ENCODE measurements at places on chromosomes 5 and 9.

- DNase-seq, result no peak
Observed at GRCh38 chr9:105053209-105053652, 125.3 kb upstream of the ABCA1 start.

DNA sequence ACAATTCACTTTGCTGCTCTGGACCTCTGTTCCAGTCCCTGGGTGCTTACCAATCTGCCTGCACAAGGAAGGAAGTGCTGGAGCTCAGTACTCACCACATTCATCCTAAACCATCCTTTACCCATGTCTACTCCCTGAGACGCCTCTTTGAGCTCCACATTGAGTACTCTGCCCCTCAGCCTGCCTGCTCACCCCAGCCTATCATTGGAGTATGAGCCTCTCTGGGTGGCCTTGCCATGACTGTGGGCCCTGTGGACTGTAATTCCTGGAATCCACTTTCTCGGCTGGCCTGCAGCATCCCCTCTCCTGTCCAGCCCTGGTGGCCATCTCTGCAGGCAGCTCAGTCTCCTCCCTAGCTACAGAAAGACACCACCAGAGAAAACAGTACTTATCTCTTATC, 428.6 kb downstream of the SPOCK1 start:
- no peak for DNase-seq

DNA sequence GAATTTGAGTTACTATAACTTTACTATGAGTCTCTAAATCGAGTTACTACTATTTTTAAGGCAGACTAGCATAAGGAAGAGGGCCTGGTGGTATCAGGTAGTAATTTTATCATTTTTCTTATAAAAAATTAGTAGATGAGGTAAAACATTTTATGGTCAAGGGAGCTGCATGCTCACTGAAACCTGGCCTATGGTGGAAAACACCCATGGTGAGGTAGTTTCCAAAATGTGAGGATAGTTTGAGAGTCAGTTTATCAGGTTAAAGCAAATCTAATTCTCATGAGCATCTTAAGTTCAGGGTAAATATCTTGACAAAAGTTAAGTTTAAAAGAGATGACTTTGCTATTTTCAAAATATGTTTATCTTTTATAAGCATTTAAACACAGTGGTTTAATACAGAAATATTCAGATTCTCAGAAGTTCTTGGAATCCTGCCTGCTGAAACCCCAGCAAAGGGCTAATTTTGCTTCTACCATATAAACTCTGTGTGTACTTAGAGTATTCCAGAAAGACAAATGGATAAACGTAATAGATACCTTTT, 10.0 kb downstream of the DDX4 start:
- DNase-seq, result no peak

DNA sequence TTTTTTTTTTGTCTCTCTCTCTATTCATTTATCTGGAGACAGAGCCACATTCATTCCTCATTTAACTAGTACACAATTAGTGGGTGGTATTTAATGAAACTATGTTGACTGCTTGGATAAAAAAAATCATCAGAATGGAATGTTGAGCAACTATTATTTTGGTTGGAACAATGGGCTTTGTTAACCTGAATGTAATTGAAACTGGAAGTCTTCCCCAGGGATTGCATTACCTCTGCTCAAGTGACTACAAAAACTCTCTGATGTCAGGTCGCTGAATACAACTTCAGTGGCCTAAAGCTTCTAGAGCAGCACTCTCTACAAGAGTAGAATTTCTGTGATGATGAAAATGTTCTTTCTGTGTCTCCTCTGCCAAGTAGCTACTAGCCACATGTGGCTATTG, 295.8 kb downstream of the DEPDC1B start:
- no peak for DNase-seq

- no peak for DNase-seq
Observed at GRCh38 chr5:119019501-119019900, 31.2 kb upstream of the DTWD2 start.

- DNase-seq, result no peak
Observed at GRCh38 chr5:32508806-32509805, 64.6 kb upstream of the ZFR start.

DNA sequence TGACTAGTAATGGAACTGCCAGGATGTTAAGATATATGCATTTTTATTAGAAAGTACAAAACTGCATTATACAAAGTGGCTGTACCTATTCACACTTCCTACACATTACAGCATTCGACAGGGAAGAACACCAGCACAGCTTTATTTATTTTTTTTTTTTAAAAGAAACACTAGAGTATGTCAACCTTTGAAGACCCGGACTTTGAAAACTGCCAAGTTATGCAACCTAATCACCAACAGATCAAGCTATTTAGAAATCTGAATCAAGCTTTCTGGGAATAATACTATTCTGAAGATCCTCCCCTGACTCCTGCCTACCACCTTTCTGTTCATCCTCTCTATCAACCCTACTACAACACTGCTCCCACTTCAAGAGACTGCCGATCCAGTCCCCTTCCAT, 4.5 kb downstream of the GEMIN5 start:
- no peak for DNase-seq

GRCh38 chr5:158458086-158458485, 599.1 kb upstream of the CLINT1 start:
- no peak for DNase-seq
